ENCODE measurements at places on chromosomes 5 and 9.

DNA sequence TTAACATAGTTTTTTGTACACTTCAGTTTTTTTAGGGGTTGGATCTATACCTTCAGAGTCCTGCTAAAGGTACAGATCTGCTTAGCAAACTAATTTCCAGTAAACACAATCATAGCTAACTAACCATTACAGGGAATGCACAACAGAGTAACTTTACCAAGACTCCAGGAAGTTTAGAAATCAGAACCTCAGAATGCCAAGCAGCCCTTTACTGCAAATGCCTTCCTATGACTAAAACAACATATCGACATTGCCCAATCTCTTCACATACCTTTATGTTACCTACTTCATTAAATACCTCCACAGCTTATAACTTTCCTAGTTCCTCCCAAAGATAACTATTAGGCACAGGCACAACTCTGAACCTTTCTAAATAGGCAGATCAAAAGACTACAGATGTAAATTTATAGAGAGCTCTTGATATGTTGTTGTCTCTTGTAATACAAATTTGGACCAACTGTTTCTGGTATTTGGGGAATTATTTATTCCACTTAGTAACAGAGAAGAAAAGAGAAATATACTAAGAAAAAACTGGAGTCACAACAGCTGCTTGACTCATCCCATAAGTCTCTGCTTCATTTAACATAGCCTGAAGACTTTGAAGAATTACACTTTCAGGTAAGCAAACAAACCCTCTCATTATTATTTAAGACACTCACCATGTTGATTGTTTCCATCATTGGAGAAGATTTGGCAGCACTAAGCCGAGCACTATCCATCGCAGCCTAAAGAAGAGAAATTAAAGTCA, 46.0 kb upstream of the OR2K2 start:
- DNase-seq: no peak

DNA sequence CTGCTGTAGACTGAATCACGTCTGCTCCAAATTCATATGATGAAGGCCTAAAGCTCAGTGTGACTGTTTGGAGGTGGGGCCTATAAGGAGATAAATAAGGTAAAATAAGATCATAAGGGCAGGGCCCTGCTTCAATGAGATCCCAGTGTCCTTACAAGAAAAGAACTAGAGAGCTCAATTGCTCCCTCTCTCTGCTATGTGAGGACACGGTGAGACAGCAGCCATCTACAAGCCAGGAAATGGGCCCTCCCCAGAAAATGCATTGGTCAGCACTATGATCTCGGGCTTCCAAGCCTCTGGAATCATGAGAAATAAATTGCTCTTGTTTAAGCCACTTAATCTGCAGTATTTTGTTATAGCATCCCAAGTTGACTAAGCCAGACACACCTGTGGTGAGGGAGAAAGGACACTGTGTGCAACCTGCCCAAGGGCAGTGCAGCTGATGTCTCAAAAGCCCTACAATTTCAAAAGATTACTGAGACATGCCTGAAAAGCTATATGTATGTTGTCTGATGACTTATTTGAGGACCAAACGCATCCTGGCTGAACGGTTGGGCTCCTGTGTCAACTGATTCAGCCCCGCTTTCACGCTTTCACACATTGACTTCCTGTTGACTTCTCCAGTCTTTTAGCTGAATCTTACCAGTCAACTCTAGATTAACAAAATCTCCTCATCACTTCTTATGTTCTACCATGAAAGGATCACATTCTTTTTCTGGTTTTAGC, 13.2 kb downstream of the GZMK start:
- DNase-seq: no peak

- no peak for DNase-seq
Observed at GRCh38 chr9:3186751-3187150, 339.1 kb downstream of the RFX3 start.

DNA sequence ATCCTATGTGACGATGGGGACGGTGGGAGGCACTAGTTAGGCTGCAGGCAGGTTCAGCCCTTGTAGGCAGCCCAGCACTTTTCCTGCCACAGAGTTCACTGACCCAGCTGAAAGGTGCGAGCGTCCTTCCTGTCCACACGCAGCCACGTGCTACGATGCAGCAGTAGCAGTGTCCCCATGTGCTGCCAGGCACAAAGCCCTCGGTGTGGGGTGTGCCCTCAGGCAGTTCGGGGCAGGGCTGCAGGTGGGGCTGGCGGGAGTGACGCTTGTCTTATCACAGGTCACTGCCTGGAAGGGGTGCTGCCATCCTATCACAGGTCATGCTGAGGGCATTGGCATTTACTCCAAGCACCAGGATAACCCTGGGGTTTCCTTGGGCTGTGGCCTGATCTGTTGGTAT, 46.8 kb upstream of the CLPTM1L start:
- no peak for DNase-seq

GRCh38 chr5:14252793-14253192, 109.7 kb downstream of the TRIO start:
- DNase-seq: no peak

DNA sequence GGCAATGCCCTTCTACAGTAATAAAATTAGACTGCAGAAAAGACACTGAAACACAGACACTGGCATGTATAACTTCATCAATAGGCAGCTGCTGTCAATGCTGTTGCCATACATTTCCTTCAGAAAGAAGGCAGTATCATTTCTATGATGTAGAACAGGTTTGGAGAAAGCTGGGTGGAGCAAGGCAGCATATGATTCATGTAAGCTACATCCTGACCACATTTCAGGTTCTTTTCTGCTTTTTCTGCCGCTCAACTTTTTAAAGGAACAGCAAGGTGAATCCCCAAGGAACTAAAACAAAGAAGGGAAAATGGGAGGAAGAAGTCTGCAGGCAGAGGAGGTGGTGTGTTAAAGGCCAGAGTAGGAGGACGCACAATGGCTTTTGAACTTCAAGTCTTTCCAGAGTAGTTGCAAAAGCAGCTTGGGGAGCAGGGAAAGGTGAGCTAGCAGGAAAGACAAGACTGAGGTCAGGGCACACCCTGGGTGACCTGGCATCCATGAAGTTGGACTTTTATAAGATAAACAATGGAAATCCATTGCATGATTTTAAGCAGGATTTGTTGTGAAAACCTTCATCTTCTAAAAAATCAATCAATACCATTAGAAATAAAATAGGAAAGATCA, 142.1 kb downstream of the MED10 start:
- no peak for DNase-seq

DNA sequence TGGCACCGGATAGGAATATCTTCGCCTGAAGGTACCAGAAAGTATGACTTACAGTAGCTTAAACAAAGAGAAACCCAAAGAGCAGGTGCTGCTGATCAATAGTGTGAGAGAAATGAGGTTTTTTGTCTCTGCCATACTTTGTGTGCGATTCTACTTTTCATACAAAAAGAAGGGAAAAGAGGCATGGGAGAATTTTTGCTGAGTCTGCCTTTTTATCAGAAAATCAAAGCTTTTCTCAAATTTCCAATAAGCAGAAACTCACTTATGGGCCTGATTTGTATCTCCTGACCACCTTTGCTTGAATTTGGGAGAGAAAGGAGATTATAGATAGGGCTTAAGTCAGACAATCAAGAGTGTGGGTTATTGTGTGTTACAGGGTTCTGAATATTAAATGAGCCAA, 65.5 kb upstream of the TAF11L2 start:
- DNase-seq: no peak

- DNase-seq: no peak
Observed at GRCh38 chr9:79387101-79387835, 184.5 kb upstream of the TLE4 start.

DNA sequence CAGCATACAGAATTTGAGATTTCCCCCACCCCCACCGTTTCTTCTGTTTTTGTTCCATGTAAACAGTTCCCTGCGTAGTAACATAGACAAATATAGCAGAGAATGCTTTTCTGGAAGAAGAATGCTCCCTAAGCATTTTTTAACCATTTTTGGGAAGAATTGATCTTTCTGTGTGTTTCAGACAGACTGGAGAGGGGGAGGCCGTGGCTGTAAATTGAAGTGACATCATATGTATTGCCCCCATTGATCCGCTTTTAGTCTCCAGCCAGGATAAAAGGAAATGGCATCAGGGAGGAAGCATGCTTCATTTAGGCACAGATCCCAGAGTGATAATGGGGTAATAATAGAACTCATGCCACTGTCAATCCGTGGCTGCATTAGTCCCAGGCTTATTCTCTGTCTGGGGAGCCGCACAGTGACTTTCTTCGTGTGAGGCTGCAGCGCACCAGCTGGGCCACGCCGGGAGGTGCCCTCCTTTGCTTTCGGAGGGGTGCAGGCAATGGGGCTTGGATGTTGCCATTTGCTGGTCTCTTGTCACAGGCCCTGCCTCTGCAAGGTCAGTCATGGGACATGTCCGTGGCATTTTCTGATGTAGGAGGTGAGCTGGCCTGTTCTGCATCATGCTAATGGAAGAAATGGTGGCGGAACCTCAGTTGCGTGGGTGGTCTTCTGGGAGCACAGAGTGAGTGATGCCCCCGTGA, 261.5 kb downstream of the FANCC start:
- no peak for DNase-seq

- DNase-seq: no peak
Observed at GRCh38 chr5:15717001-15717400, 217.0 kb downstream of the FBXL7 start.

- DNase-seq: no peak
Observed at GRCh38 chr5:98604721-98605425, 168.6 kb upstream of the RGMB start.

DNA sequence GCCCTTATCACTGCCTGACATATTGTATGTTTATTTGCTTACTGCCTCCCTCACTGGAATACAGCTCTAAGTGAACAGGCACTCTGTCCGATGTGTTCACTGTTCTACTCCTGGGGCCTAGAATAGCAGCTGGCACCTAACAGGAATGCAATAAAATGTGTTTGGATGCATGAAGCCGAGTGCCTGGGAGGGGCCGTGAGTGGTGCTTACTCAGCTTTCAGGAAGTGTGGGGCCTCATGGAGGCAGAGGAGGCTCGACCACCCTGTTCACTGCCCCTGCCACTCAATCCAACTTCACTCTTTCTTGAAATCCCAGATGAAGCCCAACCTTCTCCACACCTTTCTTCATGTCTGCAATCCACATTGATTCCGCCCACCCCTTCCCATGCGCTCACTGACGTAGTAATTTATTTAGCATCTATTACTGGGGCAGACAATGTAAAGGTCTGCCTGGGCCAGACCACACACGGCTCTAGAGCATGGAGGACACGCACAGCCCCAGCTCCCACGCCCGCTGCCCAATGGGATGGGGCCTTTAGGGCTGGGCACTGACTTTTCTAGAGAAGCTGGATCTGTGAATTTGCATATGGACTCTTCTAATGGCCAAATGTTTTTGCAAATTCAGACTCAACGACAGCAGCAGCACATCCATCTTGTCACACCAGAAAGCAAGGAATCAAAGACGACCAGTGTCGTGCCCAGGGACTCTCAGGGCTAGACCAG, 21.3 kb downstream of the TBC1D9B start:
- DNase-seq: no peak

- no peak for DNase-seq
Observed at GRCh38 chr9:78118742-78119473, 87.3 kb upstream of the GNAQ start.

DNA sequence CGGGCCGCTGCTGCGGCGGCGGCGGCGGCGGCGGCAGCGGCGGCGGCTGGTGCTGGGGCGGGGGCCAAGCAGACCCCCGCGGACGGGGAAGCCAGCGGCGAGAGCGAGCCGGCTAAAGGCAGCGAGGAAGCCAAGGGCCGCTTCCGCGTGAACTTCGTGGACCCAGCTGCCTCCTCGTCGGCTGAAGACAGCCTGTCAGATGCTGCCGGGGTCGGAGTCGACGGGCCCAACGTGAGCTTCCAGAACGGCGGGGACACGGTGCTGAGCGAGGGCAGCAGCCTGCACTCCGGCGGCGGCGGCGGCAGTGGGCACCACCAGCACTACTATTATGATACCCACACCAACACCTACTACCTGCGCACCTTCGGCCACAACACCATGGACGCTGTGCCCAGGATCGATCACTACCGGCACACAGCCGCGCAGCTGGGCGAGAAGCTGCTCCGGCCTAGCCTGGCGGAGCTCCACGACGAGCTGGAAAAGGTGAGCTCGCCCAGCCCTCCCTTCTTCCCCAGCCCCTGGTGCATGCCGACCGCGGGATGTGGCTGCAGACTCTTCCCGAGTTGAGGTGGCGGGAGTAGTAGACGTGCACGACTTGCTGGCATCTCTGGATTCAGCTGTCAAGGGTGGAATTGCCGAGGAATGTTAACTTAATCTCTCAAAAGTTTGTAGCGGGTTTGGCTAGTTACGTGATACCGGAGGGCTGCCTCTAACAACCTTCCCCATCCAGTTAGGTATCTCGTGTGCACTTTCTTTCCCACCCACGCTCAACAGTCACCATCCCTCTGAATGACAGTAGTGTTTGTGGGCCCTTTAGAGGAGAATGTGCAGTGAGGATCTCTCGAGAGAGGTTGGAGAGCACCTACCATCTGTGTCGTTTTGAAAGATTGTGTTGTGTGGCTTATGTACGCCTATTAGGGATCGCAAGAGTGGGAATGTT, 932 bp downstream of the SLC12A2 start:
- DNase-seq: no peak

GRCh38 chr9:129432297-129433154, 188.4 kb downstream of the C9orf50 start:
- no peak for DNase-seq

DNA sequence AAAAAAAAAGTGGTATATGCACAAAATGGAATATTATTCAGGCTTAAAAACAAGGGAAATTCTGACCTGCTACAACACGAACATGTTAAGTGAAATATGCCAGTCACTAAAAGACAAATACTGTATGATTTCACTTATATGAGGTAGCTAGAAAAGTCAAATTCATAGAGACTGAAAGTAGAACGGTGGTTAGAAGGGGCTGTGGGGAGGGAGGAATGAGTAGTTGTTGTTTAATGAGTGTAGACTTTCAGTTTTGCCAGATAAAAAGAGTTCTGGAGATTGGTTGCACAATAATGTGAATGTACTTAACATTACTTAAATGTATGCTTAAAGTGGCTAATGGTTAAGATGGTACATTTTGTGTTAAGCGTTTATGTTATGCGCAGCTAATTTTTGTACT, 79.5 kb upstream of the IL12B start:
- no peak for DNase-seq

GRCh38 chr5:19930451-19930850, 57.5 kb downstream of the CDH18 start:
- no peak for DNase-seq

DNA sequence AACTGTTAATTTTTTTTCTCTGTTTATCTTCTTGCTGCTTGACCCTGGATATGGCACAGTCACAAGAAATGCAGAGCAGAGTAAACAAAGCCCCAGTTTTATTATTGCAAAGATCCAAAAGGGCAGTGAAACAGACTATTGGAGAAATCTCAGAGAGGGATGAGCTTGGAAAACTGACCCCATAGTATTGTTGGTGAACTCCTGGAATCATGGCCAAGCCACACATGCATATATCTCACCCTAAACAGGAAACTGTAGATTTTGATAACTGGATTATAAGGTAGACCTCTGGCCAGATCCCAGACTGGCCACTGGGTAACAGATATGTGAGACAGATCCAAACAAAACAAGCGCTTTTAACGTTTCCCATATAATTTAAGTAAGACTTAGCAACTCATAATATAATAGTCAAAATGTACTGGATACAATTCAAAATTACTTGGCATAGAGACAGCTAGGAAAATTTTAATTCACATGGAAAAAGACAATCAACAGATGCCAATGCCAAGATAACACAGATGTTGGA, 263.5 kb upstream of the SEMA6A start:
- DNase-seq: no peak
